Peyer's patch (tissue), 4 donors: ENCODE measurements at places on chromosomes 4 and X. TPM values are rescaled to one million over a fixed set of nuclear protein-coding genes. Genes with fewer than 3 reads are reported as not detected.

Gene FAT1
- total RNA-seq, result 465 TPM

Gene GPR78
- not detected for total RNA-seq

Gene CXCL3
- total RNA-seq, result 1.7 TPM

Gene GABRE
- 207 TPM for total RNA-seq

Gene GRIA3
- total RNA-seq, result not detected

Gene TTC29
- not detected for total RNA-seq

Gene MGARP
- total RNA-seq, result not detected

Gene SRPX2
- total RNA-seq, result 14.2 TPM

Gene SEL1L3
- 141 TPM for total RNA-seq

Gene WDR44
- 19.7 TPM for total RNA-seq

Gene NPY1R
- total RNA-seq, result 1.6 TPM

Gene NPY5R
- not detected for total RNA-seq

Gene TRPC5OS
- total RNA-seq, result not detected

GRCh38 chrX:52082578-52082977 is 13.6 kb upstream of the MAGED4B start:
- no peak for DNase-seq

- DNase-seq, result no peak
Measured at GRCh38 chr4:101707596-101707995, 82.9 kb upstream of the BANK1 start.

GRCh38 chr4:46491455-46491854 is 101.5 kb upstream of the GABRA2 start:
- no peak for DNase-seq

DNA sequence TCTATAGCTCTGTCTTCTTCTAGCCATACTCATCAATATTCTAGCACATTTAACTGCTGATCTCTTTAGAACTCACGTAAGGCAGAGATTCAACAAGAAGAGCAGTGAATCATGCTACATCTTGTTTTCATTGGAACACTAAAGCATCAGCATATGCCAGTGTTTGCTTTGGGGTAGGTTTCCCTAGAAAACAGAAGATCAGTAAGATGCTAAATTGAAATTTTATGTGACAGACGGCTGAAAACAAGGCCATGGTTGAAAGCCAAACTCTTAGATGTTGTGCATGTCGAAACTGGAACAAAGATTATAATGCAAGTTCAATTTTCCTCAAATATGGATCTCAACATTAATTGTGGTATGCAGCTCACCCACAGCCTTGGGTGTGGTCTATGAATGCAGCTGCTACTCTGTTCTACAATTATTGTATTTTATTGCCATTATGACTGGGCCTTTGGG is 107.6 kb downstream of the PDLIM5 start:
- no peak for DNase-seq

GRCh38 chr4:87103086-87103485 is 117.3 kb downstream of the KLHL8 start:
- DNase-seq, result no peak

GRCh38 chr4:89334311-89334710 is 26.7 kb upstream of the GPRIN3 start:
- no peak for DNase-seq

DNA sequence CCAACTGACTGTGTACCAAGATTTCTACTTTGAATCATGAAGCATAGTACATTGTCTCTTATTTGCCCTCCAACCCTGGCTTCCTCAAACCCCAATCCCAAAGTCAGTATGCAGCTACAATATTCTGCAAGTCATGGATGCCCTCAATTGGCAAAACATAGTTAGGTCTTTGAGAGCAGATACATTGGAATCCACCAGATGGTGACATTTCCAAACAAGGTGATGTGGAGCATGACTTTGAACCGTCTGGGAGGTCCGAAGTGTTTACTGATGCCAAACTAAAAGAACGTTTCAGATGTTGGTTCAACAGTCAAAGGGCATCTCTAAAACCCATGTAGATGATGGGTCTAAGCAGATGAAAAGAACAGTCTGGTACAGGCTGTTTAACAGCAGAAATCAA is 43.7 kb upstream of the FRMD7 start:
- DNase-seq, result no peak

DNA sequence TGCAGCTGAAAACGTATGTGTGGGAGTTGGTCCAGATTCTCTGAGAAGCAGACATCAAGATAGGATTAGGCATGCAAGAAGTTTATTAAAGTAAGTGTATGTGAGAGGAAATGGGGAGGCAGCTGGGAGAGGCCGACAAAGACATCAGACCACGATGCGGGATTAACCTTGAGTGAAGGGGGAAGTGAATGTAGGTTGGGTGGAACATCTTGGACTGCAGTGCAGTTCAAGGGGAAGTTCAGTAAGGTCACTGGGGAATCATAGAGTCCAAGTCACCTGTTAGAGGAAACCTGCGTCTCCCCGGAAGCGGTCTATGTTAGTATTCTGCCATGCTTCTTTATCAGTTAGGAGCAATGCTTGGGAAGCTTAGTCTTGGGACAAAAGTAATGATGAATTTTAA is 22.0 kb downstream of the CXCL8 start:
- no peak for DNase-seq

- no peak for DNase-seq
Measured at GRCh38 chr4:105350859-105351490, 122.9 kb downstream of the PPA2 start.

GRCh38 chr4:185144601-185145240 is 1.7 kb downstream of the SLC25A4 start:
- no peak for DNase-seq

DNA sequence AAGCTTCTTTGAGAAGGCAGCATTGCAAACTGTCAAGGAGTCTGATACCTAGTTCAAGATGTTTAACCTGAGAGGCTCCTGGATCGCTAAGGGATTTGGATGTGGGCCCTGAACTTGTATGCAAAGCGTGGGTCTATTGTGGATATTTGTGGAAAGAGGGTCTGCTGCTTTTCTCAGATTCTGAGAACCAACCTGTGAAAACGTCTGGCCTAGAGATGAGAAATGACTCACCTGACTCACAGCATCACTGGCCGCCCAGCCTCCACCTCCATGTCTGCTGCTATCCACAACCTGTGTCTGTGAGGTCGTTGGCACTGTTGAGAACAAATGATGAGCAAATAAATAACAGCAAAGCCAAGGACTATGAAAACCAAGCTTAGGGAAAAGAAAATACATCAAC is 33.3 kb upstream of the PROM1 start:
- DNase-seq, result no peak

DNA sequence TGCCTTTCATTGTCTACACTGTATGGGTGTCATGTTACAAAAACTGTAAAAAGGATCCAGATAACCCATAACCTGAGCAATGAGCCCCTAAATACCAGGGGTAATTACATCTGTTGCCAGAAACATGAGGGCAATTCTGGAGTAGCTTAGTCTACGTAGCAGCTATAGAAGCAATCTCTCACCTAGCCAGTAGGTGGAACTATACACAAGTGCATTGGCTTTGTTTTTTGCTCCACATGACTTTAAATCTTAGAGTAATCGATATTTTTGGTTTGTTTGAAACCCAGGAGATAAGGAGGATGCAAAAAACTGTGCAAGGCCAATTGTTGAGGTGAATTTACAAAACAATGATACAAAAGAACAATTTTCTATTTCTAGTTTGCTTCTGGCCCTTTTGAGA is 57.5 kb downstream of the GPR82 start:
- DNase-seq, result no peak

GRCh38 chr4:159390648-159391047 is 287.8 kb downstream of the RAPGEF2 start:
- no peak for DNase-seq

DNA sequence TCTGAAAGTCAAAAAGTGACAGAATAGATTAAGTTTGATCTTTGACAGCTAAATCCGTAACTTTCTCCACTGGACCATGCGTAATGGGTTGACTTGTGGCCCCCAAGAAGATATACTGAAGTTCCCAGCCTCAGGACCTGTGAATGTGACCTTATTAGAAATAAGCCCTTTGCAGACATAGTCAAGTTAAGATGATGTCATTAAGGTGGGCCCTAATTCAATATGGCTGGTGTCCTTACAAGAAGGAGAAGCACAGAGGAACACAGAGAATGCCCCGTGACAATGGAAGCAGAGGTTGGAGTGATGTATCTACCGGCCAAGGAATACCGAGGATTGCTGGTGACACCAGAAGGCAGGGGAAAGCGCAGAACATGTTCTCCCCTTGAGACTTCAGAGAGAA is 14.4 kb downstream of the ENPP6 start:
- no peak for DNase-seq

GRCh38 chr4:112510291-112511092 is 5.5 kb downstream of the NEUROG2 start:
- DNase-seq, result no peak

GRCh38 chr4:186765138-186765537 is 41.5 kb upstream of the FAT1 start:
- peak; percentile 79 for DNase-seq

GRCh38 chr4:113838460-113838859 is 76.9 kb upstream of the CAMK2D start:
- DNase-seq, result no peak

DNA sequence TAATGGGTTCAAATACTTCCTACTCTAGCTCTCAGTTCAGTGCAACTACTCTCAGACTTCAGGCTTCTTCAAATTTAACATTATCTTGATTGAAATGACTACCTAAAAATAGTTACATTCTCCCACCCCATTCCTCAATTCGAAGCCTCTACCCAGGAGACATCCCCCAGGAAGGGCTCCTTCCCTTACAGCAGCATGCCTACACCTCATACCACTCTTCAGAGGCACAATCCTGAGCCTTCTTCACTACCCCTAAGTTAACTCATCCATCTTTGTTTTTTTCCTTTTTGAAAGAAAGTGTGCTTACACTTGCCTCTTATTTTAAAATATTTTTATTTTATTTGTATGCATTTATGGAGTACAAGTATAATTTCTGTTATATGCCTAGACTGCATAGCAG is 17.2 kb upstream of the PRSS48 start:
- no peak for DNase-seq

DNA sequence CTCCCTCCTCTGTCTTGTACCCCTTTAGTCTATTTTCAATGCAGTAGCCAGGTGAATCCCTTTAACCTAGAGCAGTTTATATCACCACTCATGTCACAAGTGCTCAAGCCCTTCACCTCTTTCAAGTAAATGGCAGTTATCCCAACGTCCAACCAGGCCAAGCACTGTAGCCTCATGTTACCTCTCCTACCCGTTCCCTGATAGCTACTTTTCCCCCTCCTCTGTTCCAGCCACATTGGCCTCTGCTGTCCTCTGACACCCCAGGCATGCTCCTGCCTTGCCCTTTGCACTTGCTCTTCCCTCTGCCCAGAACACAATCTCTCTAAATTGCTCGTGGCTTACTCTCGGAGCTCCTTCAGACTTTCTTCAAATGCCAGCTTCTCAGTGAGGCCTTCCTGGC is 15.2 kb downstream of the GUCY1B1 start:
- DNase-seq, result no peak

DNA sequence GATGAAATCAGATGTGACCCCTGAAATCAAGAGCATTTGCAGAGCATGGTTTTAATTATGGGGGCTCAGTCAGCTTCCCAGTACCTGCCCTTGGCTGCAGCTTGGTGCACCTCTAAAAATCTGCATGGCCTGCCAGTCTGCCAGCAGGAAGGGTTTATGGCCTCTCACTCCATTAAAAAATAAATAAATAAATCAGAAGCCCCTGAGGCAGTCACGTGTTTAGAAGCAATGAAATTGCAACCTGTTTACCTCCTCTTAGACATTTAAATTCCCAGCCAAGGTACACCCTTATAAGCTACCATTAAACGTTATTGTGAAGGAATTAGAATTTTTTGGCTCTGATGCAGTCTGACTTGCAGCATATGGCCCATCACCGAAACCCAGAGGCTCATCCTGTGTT is 114.0 kb upstream of the LDB2 start:
- DNase-seq, result no peak

GRCh38 chr4:150176547-150176946 is 98.3 kb downstream of the DCLK2 start:
- no peak for DNase-seq

- DNase-seq, result no peak
Measured at GRCh38 chr4:45931154-45931553, 192.7 kb downstream of the GABRG1 start.

- DNase-seq, result no peak
Measured at GRCh38 chrX:3545901-3546300, 167.5 kb downstream of the PRKX start.

DNA sequence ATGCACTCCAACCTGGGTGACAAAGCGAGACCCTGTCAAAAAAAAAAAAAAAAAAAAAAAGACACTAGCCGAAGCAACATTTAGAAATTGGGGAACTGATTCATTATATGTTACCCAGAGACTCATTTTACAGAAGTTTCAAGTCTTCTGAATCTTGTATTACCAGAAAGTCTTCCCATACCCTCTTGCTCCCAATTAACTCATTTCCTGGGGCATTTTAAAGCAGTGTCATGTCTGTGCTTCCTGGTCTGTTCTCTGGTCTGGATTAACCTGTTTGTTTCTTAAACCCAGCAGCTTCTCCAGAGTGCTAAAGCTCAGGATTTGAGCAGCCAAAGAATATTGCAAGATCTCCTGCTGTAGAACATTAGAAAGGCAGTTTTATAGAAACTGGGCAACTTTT is 43.7 kb downstream of the FRMPD3 start:
- no peak for DNase-seq

- DNase-seq, result no peak
Measured at GRCh38 chr4:53477636-53478035, 100.2 kb downstream of the FIP1L1 start.

DNA sequence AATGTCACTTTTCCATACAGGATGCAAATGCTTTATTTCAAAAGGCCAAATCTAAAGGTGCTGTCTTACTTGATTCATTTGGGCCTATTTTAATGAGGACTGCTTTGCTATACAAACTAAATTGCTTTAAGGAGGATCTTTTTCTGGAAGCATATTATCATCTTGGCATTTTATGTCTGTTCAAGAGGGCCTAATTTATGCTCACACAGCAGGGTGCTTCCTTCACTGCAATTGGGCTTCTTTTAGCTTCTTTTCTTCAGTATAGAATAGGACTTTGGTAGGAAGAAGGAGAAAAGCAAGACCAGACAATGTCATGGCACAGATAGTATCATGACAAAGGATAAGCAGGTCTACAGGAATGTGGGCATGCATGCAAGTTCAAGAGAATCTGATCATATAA is 222.4 kb upstream of the ANKRD50 start:
- no peak for DNase-seq

GRCh38 chr4:37892641-37893040 is 1.8 kb downstream of the TBC1D1 start:
- peak; percentile 81 for DNase-seq

- no peak for DNase-seq
Measured at GRCh38 chrX:151754641-151755215, 20.2 kb downstream of the CNGA2 start.
